ENCODE measurements at places on chromosomes 3 and 15.

- DNase-seq = no peak
These were observed 45.3 kb downstream of the CAPN3 start for GRCh38 chr15:42404461-42405235.

DNA sequence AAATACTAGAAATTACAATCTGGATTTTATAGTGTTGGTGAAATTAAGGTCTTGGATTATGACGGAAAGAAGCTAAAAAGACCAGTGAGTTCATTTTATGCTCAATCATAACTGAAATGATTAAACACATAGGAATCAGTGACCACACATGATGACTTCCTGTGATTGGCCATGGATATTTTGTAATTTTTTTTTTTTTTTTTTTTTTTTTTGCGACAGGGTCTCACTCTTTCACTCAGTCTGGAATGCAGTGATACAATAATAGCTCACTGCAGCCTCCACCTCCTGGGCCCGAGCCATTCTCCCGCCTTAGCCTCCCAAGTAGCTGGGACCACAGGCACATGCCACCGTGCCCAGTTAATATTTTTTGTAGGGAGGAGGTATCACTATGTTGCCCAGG is 47.4 kb downstream of the PAQR5 start:
- no peak for DNase-seq

DNA sequence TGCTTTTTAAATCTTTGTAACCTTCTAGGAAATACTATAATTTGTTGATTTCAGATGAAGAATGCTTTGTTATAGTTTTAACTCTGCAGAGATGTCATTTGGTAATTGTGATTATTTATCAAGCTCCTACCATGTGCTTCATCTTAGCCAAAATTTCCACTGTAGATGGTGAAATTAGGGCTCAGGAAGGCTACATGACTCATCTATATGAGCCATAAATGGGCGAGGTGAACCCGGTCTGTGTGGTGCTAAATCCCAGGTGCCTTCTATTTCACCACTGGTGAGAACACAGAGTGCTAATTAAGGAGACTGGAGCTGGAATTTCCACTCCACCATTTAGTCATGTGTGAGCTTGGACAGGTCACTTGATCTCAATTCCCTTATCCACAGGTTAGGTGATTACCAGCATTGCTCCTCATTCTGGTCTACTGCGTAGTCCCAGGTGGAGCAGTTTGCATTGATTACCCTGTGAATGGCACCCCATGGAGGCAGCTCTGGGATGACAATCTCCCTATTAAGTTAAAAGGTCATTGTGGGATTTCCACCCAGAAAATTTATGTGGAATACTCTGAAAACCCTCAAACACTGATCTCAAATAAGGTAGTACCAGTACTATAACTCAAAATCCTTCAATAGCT is 2.8 kb upstream of the CCR3 start:
- DNase-seq = no peak

DNA sequence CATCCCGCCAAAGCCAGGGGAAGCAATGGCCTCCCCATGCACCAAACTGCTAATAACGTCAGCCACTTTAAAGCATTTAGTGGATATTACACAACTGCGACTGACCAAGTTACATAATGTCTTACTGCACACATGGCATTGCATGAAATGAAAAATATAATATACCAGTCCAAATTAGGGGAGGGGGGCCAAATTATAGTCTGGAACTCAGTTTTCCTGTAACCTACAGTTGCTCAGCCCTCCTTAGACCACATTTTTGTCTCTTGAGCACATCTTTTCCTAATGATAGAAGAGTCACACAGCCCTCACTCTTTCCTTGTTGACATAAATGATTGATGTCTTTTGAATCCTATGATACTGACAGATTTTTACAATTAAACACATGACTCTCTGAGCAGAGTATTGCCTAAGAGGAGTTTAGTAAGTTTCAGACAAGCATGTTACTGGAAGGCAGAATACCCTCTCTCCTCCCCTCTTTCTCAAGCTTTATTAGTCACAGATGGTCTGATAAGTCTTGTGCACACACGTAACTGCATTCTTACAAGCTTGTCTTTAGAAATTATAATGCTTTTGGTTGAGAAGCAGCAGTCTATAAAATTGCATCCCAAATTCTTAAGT is 1.1 kb upstream of the PLD1 start:
- no peak for DNase-seq

DNA sequence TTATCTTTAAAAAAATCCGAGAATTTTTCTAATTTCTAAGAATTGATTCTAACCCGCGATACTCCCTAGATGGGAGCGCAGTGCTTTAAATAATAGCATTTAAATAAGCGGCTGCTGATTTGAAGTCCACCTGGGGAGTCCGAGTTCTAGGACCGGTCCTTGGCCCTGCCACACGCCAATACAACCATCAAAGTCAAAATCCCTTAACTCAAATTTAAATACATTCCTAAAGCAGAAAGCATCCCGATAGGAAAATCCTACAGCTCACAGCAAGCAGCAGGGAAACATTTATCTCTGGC is 508 bp upstream of the ECT2 start:
- no peak for DNase-seq

GRCh38 chr3:11655196-11655928 is 11.6 kb upstream of the VGLL4 start:
- no peak for DNase-seq

DNA sequence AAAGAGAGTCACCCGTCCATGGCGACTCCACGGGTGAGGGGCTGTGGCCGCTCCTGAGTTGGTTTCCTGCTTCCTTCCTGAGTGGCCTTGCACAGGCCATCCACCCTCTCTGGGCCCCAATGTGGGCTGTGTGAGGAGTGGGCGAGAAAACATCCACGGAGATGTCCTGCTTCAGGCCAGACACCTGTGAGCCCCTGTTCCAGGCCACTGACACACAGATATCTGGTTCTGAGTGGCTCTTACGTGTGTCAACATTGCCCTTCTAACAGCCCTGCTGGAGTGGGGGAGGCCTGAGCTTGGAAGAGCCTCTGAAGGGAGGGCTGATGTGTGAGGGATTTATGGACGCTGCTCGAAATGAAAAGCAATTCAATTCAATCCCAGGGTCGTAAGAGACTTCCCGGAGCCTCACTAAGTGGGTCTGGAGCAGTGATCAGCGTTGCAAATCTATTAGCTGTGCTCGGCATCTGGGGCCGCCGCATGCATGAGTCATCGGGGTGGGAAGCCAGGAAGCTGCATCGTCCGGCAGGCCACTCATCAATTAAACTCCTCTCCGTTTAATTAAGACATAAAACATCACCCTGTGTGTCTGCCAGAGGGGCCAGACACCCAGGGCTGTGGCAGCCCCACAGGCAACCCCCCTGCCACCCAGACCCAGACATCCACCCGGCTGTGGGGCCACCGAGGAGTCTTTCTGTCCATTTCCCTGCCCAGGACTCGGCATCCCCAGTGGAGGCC is 20.0 kb upstream of the PRR23E start:
- no peak for DNase-seq

DNA sequence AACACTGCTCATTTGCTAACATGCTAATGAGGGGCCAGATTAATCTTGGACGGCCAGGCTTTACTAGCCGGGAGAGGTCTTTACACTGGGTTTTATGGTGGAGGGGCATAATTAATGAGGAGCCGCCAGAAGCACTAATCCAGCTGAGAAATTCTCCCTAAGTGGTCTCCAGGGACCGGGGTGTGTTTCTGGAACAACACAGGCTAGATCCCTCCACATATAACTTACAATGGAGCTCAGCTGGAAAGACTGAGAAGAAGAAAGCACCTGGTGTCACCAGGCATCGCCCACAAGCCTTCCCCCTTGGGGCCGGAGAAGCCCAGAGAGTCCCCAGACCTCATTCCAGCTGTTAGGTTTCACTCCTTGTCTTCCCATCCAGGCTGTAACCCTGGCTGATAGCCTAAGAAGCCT is 127.5 kb downstream of the MEGF11 start:
- DNase-seq = no peak

DNA sequence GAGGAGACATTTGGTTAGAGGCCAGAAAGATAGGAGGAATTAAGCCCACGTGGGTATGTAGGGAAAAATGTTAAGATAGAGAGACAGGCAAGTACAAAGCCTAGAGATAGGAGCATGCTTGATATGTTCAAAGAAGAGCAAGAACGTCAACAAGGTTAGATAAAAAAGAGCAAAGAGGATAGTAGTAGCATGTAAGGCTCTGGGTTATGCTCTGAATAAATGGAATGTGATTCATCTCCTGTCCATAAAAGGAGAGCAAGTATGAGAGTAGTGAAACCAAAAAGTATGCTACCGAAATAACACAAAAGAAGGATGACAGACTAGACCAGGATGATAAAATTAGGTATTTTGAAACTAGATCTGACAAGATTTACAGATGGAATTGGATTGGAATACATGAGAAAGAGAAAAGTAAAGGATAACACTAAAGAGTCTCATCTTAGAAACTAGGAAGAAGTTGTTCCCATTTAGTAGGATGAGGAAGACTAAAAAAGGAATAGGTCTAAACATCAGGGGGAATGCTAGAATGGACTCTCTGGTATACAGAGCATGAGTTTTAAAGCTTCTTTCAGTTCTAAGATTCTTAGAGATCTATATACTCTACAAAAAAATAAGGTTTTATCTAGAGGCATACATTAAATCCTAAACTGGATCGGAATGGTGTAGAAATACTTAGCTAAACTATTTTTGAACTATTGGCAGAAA is 59.1 kb downstream of the TRPM7 start:
- no peak for DNase-seq

GRCh38 chr3:29758434-29759322 is 477.8 kb downstream of the RBMS3 start:
- DNase-seq = no peak

GRCh38 chr3:125622381-125622791 is 27.1 kb upstream of the OSBPL11 start:
- no peak for DNase-seq

DNA sequence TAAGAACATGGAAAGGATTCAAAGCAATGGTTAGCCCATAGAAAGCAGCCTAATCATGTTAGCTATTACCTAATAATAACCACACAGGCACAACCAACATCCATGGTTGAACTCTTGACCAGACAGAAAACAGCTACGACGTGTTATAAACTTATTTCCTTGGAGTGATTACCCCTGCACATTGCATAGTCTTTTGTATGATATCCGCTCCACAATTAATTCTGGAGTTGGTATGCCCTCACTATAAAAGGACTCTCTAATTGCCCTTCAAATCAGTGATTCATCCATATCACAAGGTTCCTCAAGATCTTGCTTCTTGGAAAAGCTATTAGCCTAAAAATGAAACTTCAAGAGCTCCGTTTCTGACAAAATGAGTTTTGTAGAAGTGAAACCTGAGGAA is 117.9 kb downstream of the SYNPR start:
- DNase-seq = no peak

- no peak for DNase-seq
These were observed 26.7 kb downstream of the CLK3 start for GRCh38 chr15:74642348-74642733.

DNA sequence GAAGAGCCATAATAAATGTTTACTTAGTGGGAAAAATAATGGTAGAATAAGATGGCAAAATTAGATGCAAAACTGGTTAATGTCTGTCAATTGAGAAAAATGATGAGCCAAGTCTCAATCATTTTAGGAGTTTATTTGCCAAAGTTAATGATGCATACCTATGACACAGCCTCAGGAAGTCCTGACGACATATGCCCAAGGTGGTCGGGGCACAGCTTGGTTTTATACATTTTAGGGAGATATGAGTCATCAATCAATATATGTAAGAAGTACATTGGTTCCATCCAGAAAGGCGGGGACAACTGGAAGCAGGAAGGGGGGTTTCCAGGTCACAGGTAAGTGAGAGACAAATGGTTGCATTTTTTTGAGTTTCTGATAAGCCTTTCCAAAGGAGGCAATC is 31.5 kb downstream of the CLEC3B start:
- DNase-seq = no peak

DNA sequence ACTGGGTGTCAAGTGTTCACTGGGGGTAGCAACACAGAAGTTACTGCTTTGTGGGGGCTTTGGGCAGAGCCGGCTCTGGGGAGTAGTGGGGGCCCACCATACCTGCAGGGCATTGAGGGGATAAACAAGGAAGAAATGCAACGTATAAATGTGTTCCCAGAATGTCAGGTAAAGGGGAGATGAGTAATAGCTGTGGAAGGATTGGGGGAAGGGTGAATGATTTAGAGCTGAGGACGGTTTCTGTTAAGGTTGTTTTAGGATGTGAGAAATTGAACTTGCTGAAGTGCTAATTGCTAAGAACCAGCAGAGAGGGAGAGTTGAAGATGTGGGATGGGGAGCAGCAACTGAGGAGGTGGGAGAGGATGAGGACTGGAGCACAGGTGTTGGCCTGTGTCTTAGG is 10.7 kb downstream of the SCG5 start:
- DNase-seq = no peak

DNA sequence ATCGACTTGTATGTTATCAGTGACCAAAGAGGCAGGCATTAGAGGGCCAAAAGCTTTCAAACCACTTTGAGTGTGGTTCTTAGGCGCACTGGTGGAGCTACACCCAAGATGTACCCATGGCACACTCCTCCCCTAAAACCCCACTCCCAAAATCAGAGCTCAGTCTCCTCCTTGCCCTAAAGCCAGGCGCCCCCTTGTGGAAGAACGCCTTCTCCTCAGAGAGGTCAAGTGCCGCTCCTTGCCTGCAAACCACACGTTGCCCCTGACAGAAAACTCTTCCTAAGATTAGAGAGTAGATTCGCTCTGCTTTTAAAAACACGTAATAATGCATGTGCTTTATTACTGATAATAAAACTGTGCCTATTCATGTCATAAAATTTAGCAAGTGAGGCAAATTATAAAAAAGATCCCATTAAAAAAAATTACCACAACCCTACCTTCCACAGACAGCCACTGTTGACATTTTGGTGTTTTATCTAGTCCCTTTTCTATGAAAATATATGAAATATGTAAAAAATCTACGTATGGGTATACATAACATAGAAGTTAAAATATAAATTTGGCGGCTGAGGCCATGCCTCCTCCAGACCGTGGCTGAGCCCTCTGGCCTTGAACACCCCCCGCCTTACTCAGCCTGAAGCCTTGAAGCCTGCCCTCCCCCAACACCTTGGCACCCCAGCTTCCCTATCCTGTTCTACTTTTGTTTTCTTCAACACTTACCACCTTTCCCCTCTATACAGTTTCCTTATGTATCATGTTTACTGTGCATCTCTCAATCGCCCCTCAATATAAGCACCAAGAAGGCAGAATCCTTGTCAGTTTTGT is 33.5 kb downstream of the BCL2L10 start:
- DNase-seq = peak; percentile 85

GRCh38 chr3:170486398-170486797 is 67.7 kb downstream of the CLDN11 start:
- DNase-seq = no peak

DNA sequence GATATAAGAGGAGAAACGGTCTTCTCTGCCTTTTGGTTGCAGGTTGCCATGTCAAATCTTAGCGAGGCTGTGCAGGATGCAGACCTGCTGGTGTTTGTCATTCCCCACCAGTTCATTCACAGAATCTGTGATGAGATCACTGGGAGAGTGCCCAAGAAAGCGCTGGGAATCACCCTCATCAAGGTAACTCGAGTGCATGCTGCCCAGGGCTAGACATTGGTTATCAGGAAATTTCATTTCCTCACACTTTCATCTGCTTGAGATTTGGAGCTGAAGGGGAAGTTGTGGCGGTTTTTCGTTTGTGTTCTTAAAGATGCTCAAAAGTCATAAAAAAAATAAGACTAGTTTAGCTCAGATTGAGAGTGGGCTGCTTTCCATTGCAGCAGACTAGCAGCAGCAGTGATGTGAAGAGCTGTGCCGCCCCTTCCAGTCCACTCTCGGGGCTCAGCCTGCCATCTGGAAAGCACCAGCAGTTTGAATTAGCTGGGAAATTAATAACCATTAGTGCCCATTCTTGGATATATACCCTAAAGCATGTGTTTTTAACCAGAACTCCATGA is 32.2 kb downstream of the GPD1L start:
- no peak for DNase-seq

GRCh38 chr15:91100814-91101607 is 954 bp downstream of the SV2B start:
- no peak for DNase-seq

GRCh38 chr15:42273900-42274701 is 868 bp upstream of the TMEM87A start:
- peak; percentile 43 for DNase-seq

Data from stimulated activated CD8-positive, alpha-beta memory T cell treated with anti-CD3 and anti-CD28 coated beads, Interleukin-4, amount 100 ng/mL, for 4 hours (primary cell).